ENCODE measurements at places on chromosomes 1 and 21.

- no peak for DNase-seq
Measured at GRCh38 chr21:42164818-42165217, 54.1 kb upstream of the ABCG1 start.

DNA sequence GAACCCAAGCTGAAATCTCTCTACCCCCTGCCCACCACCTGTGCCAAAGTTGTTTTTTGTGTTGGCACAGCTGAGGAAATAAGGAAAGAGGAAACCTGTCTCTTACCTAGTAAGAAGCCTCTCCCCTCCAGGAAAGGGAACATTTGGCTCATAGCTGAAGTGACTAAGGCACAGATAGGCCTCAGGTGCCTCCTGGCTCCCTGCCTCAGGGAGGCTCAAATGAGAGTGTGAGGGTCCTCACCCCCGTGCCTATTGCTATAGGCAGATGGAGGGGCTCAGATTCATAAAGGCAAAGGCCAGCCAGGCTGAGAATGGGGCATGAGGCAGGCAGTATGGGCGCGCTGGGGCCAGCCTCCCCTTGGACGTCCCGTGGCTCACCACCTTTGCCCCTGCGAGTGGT, 7.4 kb downstream of the SLC30A2 start:
- DNase-seq, result no peak

GRCh38 chr1:27884006-27884954, 11.9 kb downstream of the THEMIS2 start:
- no peak for DNase-seq

GRCh38 chr21:33687634-33688033, 45.3 kb downstream of the ITSN1 start:
- DNase-seq, result no peak

DNA sequence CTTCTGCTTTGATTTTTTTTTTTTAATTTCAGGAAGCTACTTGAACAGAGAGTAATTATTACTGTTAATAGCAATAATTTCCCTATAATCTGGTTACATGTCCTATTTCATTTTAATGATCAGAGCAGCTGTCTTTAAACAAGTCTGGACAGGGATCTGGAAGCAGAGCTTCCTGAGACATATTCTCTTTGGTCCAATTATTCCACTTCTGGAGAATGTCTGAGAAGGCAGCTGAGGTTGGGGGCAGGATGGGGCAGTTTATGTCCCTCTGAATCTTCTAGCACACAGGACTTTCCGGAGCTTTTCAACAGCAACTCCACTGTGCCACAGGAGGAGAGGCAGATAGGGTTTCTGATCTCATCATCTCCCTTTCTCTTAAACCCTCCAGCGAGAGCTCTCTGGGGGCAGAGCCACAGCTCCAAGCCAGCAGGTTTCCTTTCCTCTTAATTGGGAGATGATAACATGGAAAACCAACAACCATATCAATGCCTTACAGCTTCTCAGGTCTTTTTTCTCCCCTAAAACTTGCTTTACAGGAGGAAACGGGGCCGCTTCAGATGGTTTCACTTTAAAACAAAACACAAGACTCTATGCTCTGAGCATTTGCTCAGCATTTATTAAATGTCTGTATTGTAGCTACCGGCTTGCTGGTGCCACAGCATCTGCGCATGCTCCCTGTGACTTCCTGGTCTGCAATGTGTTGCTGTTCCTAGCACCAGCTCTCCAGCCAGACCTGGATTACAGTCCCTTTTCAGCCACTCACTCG, 425.7 kb upstream of the USP24 start:
- peak; percentile 71 for DNase-seq

DNA sequence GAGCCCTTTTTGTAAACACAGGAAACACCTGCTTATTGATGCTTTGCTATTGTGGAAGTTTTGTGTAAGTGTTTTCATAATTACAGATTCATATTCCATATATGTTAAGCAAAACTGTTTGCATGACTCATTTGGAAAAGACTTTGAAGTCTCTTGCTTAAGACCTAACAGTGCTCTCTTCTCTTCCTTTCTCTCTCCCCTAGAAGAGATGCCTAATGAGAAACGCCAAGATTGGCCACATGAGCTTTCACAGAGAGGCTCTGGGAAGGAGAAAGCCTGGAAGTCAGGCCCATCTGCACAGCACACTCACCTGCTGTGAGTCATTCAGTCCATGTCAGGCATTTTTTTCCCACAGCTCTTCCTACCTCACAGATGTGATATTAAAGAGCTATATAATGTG, 101.6 kb upstream of the PALMD start:
- no peak for DNase-seq

GRCh38 chr1:92458146-92458545, 28.6 kb downstream of the GFI1 start:
- DNase-seq, result no peak

DNA sequence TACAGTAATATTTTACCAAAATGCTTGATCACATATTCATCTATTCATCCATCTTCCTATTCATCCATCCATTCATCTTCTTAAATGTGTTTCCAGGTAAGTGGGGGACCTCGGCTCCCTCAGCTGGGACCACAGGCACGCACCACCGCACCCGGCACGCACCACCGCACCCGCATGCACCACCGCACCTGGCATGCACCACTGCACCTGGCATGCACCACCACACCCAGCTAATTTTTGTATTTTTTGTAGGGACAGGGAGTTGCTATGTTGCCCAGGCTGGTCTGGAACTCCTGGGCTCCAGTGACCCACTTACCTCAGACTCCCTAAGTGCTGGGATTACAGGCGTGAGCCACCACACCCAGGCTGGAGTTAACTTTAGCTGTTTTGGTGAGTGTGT, 21.2 kb downstream of the ACTRT2 start:
- DNase-seq, result no peak

DNA sequence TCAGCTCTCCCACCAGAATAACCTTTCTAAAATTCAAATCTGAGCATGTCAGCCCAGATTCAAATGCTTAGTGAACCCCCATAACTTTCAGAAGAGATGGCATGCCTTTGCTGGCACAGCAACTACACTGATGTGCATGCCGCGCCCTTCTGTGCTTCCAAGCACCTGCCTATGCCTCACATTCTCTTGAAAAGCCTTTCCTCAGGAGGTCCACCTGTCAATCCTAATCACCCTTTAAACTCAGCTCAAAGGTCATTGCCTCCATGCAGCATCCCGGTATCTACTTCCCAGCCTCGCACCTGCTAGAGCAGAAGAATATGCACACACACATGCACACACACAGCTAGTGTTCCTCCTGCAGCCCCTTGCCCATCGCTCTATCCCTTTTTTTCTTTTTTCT, 5.2 kb upstream of the S100A2 start:
- no peak for DNase-seq

GRCh38 chr1:211541720-211542477, 37.1 kb downstream of the SLC30A1 start:
- no peak for DNase-seq

DNA sequence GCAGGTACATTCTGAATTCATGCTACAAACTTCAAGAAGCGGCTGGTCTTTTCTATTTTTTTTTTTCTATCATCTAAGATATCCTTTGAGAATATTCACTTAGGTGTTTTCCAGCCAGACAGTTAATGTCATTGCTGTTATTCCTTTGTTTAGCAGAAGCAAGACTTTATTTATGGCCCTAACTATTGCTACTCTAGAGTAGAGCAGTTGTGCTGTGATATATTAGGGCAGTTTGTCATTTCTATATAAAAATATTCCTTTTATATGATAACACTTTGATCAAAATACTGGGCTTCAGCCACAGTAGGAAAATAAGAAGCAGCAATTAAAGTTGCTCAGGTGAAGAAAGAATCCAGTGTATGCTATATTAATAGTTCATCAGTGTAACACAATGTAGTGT, 959.3 kb downstream of the NCAM2 start:
- DNase-seq, result no peak

DNA sequence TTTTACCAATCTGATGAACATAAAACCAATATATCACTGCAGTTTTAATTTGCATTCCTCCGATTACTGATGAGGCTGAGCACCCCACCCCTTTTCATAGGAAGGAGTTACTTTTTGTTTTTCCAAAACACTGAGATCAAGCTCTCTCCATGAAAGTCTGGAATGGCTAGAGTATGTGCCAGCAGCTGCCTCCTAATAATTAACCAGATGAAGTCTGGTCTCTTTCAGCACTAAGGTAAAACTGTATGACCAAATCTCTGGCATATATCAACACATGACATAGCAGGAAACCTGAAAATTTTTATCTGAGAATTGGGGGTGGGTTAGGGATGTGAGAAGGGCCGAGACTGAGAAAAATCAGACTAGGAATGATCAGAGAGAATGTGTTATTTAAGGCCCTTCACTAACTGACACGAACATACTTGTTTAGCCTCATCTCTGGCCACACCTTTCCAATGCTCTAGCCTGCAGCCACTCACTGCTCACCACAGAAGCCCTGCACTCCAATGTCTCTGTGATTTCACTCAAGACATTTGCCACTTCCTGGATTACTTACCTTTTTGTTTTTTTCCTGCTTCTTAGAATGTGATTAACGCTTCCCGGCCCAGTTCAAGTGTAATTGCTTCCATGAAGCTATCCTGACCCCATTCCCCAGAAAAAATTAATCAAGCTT, 34.7 kb downstream of the WASF2 start:
- no peak for DNase-seq

- DNase-seq, result peak; percentile 90
Measured at GRCh38 chr1:162056043-162056442, 13.4 kb upstream of the NOS1AP start.

DNA sequence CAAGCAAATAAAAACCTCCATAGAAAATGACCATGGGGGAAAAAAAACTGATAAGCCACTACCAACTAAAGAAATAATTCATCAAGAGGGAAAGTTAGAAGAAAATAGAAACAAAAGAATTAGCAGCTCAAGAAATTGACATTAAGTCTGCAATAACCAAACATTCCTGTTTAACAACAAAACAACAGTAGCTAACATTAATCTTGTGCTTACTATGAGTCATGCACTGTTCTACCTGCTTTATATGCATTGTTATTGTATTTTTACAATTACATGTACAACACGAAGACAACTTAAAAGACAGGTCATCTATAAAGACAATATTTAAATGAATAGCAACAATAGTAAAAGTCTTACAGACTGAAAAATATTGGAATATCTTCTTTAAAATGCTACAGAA, 34.4 kb upstream of the LRRC7 start:
- DNase-seq, result no peak

Measured in Karpas-422 (cell line).